CD4-positive, alpha-beta T cell (primary cell): ENCODE measurements at places on chromosomes 6 and 20.

DNA sequence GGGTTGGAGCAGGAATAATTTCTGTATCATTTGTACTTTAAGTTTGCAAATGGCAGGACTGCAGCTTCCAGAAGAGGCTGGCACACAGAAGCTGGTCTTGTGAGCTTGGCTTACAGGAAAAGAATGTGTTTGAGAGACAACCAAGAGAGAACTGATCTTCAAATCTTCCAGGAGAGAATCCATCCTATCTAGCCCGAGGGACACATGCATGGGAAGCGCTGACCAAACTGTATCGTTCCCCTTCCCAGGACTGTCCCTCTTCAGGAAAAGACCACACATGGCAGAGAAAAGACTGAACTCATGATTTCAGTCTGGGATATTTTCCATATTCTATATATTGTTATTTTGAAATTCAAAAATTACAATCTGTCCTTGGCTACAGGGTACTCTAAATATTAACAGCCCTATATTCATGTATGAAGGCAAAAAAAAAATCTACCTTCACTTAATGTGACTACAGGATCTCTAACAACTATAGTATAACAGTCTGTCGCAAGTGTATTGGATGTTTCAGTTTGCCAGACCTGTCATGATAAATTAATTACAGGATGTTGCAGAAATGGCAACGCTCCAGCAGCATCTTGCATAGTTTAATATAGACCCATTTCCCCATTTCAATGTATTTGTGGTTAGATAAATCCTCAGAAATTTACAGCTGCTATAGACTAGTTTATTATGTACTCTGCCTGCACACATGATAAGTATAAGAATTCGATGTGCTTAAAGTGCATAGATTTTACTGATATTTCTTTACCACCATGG, 99.4 kb downstream of the MYB start:
- DNase-seq: no peak
- H3K4me1 ChIP-seq: peaks cover 2% of the 10 kb centered on the region
- H3K27ac ChIP-seq: no peak overlapping the region
- no peak overlapping the region for H3K4me3 ChIP-seq
- H3K36me3 ChIP-seq: no peaks in the 10 kb centered on the region
- no peaks in the 10 kb centered on the region for H3K27me3 ChIP-seq

GRCh38 chr20:2485661-2486060, 15.1 kb upstream of the SNRPB start:
- H3K4me3 ChIP-seq: no peak overlapping the region
- no peak overlapping the region for H3K27ac ChIP-seq
- no peaks in the 10 kb centered on the region for H3K27me3 ChIP-seq
- H3K4me1 ChIP-seq: no peaks in the 10 kb centered on the region

DNA sequence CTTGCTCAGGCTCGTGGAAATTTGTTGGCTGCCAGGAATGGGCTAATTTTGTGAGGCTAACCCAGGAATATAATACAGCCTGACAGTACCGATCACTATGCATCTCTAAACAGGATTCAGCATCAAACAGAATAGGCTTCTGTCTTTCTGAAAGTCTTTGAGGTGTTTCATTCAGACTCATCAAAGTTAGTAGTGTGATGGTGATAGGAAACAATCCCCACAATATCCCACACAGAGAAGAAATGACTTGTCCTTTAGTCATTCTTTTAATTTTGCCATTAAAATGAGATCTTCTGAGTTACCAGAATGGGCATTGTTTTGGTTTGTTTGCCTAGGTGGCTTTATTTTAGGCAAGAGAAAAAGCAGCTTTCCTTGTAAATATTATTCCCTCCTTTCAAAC, 54.3 kb downstream of the FAM229B start:
- H3K4me3 ChIP-seq: no peak overlapping the region
- H3K36me3 ChIP-seq: no peaks in the 10 kb centered on the region
- no peak overlapping the region for H3K27ac ChIP-seq
- H3K27me3 ChIP-seq: no peaks in the 10 kb centered on the region
- no peak for DNase-seq

DNA sequence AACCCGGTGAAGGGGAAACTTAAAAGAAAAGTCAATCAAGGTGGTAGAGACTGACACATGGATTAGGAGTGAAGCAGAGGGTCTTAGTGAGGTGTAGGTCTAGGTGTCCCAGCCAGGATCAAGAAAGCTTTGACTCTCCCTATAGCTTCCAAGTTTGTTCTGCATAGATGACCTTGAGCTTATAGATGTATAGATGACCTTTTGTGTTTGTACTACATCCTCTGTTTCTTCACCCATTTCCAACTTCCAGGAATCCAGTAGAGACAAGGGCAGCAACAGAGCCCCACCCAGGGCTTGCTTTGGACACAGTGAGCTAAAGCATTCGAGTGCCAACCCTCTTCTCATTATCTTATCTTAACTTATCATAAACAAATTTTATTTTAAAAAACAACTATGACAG, 1.8 kb upstream of the MRPS18A start:
- no peak overlapping the region for H3K4me3 ChIP-seq
- no peak overlapping the region for H3K27ac ChIP-seq
- no peak for DNase-seq
- H3K36me3 ChIP-seq: peaks cover 6% of the 10 kb centered on the region

- no peak overlapping the region for H3K4me3 ChIP-seq
- no peak overlapping the region for H3K27ac ChIP-seq
- H3K4me1 ChIP-seq: no peaks in the 10 kb centered on the region
- DNase-seq: no peak
- no peaks in the 10 kb centered on the region for H3K36me3 ChIP-seq
These were observed 10.4 kb downstream of the LAMA5 start for GRCh38 chr20:62356589-62357186.

GRCh38 chr20:10447028-10447427, 11.9 kb downstream of the SLX4IP start:
- no peaks in the 10 kb centered on the region for H3K27me3 ChIP-seq
- H3K27ac ChIP-seq: no peak overlapping the region
- DNase-seq: peak; percentile 53
- H3K4me1 ChIP-seq: peaks cover 4% of the 10 kb centered on the region

DNA sequence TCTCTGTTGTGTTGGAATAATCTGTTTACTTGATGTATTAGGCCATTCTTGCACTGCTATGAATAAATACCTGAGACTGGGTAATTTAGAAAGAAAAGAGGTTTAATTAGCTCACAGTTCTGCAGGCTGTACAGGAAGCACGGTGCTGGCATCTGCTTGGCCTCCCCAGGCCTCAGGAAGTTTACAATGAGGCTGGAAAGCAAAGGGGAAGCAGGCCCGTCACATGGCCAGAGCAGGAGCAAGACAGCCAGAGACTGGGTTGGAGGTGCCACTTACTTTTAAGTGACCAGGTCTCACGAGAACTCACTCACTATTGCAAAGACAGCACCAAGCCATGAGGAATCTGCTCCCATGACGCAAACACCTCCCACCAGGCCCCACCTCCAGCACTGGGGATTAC, 50.6 kb upstream of the FUCA2 start:
- no peak overlapping the region for H3K27ac ChIP-seq
- H3K27me3 ChIP-seq: no peaks in the 10 kb centered on the region
- no peak overlapping the region for H3K4me3 ChIP-seq
- H3K36me3 ChIP-seq: peaks cover 5% of the 10 kb centered on the region

GRCh38 chr6:43129434-43130194, 41.5 kb upstream of the SRF start:
- H3K27me3 ChIP-seq: no peaks in the 10 kb centered on the region
- H3K36me3 ChIP-seq: no peaks in the 10 kb centered on the region
- no peak overlapping the region for H3K4me3 ChIP-seq

DNA sequence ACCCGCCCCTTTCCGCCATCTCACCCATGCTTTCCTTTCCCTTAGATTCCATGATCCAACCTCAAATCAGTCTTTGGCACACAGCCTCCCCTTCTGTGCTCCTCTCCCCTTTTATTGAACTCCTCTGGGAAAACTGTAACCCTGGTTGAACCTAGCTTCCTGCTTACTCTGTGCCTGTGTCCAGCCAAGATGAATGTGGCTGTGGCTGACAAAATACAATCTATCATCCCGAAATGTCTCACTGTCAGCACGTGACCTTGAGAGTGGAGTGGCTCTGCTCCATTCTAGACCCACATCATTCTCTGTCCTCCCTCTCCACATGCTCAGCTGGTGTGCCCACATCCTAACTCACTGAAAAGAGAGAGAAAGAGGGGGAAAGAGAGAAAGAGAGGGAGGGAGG, 11.0 kb downstream of the NCR2 start:
- peaks cover 17% of the 10 kb centered on the region for H3K4me1 ChIP-seq
- no peak for DNase-seq
- no peaks in the 10 kb centered on the region for H3K36me3 ChIP-seq
- H3K27ac ChIP-seq: no peak overlapping the region
- H3K4me3 ChIP-seq: no peak overlapping the region
- peaks cover 3% of the 10 kb centered on the region for H3K27me3 ChIP-seq
